ENCODE measurements at places on chromosomes 5 and 9.

- DNase-seq: no peak
Measured at GRCh38 chr5:116445311-116445710, 129.3 kb downstream of the SEMA6A start.

DNA sequence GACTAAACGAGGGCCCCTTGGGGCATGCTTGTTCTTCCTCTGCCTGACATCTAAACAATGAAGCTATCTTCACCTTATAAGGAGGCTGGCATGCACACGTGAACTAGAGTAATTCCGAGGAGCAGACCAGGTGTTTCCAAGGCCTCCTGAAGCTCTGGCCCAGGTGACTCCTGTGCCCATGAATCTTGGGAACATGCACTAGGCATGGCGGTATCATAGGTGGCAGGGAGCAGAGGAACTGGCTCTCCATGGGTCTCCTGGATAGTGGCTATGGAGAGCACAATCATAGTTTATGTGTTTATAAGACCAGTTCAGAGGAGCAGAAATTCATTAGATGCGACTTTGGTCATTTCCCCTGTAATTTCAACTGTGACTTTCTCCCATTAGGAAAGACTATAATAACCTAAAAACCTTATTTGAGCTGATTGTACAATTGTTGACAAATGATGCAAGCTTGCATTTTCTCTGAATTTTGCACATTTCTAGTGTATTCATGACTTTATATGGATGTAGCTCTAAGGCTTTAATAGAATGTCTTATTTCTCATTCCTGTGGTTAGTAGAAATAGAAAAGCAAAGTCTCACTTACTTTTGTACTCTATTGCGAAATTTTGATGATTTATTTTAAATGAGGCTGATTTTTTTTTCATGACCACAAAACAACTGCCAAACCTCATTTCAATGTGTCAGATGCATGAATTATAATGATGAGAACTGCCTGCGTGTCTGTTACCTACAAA, 135.3 kb upstream of the RPS23 start:
- no peak for DNase-seq

DNA sequence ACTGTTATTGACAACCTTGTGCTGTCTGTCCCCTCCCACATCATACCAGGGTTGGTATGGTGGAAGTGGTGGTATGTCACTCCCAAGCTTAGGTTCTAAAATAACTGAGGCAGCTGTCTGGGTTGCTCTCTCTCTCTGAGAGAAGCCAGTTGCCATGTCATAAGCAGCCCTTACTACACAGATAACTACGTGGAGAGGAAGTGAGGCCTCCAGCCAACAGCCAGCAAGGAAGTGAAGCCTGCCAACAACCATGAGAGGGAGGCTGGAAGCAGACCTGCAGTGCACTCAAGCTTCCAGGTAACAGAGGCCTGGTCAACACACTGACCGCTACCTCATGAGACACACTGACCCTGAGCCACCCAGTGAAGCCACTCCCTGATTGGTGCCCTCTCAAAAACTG, 18.6 kb downstream of the CTNNAL1 start:
- DNase-seq: no peak

DNA sequence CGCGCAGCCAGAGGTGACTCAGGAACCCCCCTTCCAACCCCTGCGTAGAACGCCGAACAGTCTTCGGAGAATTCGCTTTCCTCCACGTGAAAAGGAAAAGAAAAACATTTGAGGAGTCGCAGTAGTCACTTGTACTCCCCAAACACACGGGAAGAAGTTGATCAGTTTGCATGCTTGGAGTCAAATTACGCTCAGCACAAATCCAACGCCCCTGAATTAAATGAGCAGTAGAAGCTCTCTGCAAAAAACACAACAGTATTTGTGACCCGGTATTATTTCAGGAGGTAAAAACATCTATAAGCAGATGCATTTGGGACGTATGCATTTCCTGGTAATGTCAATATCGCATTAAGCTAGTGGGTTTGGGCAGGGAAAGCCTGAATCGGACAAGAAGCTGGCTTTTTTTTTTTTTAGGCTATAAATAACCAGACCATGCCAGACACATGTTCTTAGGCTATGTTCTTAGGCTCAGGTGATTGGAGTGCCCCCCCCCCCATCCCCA, 854 bp upstream of the ARL15 start:
- DNase-seq: no peak

DNA sequence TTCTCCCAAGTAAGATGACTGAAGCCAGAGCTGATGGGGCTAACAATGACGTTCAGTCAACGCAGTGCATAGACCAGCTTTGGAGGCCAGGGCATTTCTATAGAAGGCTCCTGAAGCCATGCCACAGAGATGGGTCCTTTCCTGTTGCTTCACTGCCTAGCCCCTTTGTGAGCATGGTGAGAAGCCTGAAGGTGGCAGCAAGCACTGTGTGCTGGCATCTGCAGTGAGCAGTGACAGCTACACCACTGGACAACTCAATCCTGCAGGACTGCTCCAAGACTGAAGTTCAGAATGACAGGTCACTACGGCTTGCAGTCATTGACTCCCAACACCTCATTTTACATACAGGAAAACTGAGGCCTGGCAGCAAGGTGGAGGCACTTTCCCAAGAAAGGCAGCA, 229.0 kb downstream of the TSSK1B start:
- no peak for DNase-seq

- DNase-seq: no peak
Measured at GRCh38 chr5:181087309-181087708, 43.7 kb downstream of the OR2V1 start.

- no peak for DNase-seq
Measured at GRCh38 chr5:127892467-127893207, 189.4 kb downstream of the CCDC192 start.

GRCh38 chr5:144100702-144101101, 69.8 kb downstream of the YIPF5 start:
- DNase-seq: no peak

DNA sequence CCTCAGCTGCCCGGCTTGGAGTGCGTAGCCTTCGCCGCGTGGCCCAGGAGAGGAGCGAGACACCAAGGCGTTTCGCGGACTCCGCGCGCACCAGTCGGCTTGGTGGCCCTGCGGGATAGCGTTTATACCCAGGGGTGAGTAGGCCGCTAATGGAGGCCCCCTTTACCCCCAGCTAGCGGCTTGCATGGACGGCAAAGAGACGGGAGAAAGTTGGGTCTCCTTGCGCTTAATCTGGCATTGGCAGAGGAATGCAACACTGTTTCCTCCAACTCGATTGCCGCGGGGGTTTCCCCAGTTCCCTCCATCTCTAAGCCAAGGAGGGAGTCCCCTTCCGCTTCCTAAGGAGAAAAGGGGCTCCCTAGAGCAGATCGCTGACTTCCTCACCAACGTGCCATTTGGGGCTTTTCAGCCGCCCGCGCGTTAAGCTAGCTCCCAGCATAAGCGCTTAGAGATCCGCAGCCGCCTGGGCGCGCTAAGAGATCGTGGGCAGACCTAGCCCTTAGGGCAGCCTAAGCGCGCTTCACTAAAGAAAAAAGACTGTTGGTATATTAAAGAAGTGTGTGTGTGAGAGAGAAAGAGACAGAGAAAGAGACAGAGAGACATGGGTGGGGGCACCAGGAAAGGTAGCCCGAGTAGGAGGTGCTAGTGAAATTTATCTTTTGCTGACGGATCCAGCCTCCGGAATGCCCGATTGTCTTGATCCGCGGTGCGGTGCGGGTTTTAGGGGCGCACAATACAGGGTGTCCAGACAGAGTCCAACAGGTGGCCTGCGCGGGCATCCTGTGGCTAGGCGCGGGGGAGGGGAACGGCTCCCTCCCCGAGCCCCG, 597.9 kb upstream of the SGCD start:
- DNase-seq: no peak

DNA sequence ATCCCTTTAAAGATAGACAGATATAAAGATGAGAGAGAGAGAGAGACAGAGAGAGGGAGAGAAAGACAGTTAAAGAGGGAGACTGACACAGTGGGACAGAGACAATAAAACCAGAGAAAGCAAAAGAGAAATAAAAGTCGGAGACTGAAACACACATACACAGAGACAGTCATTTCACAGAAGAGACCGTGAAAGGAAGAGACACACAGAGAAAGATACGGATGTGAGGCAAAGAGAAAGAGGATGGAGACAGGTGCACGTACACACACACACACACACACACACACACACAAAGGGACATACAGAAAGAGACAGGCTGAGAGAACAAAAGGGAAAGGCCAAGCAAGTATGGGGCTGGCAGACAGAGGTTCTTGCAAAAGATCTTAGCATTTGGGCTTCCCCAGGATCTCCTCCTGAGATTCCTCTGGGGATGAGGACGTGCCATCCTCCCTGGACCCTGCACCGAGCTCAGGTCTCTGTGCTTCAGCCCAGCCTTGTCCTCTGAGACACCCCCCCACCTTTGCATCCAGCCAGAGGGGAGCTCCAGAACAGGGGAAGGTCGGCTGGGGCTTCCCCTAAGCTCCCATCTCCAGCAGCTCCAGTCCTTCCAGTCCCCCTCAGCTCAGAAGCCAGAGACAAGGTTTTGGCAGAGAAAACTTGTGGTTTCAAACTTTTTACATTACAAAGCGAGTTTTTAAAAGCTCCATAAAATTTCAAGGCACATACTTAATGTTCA, 318.4 kb upstream of the PANK3 start:
- DNase-seq: no peak

GRCh38 chr5:61647672-61648071, 315.6 kb downstream of the ZSWIM6 start:
- DNase-seq: no peak

DNA sequence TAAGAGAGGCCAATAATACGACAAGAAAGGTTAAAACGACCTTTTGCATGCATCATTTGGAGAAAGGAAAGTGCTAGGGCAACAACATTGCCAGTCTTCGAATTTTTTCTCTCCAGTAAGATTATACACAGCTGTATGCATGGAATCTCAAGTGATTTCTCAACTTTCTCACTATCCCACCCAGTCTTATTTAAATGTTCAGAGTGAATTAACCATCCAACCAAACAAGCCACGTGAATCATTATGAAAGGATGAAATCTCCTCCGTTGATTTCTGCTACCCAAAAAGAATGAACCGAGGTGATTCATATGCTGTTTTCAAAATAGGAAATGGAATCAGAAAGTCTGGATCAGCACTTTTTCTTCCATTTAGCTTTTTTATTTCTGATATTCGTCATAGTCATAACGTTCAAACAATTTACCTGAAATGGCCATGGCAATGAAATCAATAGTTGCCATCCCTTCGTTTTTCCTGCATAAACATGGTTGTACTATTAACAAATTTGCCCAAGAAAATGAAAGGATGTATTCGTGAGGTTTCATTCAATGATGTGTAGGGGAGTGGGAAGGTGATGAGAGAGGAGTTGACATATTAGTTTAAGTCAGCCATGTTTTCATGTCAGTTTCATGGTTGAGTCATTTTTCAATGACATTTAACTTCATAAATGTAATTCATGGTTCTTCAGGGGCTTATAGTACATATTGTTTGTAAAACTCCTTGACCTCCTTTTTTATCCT, 170.9 kb upstream of the WWC1 start:
- no peak for DNase-seq

- no peak for DNase-seq
Measured at GRCh38 chr9:86867804-86868313, 79.4 kb downstream of the GAS1 start.

DNA sequence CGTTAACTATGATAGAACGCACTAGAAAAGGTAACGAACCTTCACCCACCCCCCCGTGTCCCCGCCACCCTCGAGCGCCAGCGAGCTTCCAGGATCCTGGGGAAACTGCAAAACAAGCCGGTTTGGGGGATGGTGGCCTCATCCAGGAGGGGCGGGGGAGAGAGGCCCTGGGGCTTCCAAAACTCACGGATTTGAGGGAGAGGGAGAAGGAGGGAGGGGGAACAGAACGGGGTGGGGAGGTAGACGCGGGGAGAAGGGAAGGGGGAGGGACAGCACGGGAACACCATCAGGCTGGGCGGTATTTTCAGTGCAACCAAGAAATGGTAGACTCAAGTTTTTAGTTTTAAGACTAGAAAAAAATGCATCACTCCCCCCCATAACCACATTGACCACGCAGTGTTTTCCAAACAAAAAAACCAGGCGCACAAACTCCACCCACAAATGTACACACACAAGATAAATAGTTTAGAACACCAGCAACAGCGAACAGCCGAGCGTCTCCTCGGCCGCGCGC, 1.4 kb downstream of the NRARP start:
- no peak for DNase-seq

DNA sequence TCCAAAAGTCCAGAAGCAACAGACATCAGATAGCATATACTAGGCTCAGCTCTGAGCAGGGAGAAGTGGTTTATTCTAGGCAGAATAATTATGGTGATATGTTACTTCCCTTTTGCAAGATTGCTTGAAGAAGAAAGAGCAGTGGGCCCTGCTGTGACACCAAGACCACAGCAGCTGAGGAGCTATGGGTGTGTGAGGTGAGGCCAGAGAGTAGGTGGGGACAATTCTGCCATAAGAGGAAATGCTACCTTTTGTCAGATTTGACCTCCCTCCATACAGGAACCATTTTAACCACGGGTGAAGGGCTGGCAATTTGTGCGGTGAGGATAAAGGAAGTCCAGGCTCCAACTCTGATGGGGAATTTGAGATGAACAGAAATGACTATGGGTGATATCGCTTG, 51.3 kb downstream of the TNFSF15 start:
- DNase-seq: no peak

GRCh38 chr5:136056771-136057335, 28.1 kb downstream of the TGFBI start:
- DNase-seq: no peak

GRCh38 chr5:143164557-143164956, 238.9 kb downstream of the NR3C1 start:
- no peak for DNase-seq

DNA sequence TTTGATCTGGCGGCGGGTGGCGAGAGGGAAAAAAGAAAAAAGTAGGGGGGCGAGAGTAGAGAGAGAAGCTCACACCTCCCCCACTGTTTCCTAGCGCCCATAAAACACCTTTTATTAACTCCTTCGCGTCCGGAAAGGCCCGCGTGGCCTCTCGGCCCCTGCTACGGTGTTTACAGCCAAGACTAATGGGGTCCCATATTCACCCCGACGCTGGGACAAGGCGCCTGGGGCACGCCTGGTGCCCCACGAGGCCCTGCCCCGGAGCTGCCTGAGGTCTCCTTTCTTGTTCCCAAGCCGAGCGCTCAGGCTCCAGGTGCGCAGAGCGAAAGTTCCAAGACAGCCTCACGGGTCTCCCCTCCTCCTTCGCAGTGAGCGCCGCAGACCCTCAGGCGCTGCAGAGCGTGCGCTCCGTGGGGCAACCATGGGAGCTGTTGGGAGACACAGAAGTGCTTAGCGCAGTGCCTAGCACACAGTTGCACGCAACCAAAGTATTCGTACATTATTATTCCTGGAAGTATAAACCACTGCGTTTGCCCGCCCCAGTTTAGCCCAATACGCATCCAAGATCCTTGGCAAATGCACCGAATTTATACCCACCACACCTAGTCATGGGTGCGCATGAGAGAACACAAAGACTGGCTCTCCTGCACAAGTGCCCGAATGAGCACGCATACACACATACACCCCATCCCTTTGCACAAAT, 4.3 kb downstream of the HAND1 start:
- no peak for DNase-seq

- no peak for DNase-seq
Measured at GRCh38 chr5:68460147-68460798, 244.7 kb downstream of the PIK3R1 start.

GRCh38 chr5:171418982-171419687, at the start of gene FGF18:
TSS of gene FGF18 (plus strand) at chr5:171419647. CDS start at chr5:171420200, 553 bp downstream.
- no peak for DNase-seq

All from vagina (tissue), 2 donors.